ENCODE measurements at places on chromosomes 6 and 20.

- no peak for DNase-seq
These were observed 90.8 kb upstream of the TENT5A start for GRCh38 chr6:81843302-81843701.

DNA sequence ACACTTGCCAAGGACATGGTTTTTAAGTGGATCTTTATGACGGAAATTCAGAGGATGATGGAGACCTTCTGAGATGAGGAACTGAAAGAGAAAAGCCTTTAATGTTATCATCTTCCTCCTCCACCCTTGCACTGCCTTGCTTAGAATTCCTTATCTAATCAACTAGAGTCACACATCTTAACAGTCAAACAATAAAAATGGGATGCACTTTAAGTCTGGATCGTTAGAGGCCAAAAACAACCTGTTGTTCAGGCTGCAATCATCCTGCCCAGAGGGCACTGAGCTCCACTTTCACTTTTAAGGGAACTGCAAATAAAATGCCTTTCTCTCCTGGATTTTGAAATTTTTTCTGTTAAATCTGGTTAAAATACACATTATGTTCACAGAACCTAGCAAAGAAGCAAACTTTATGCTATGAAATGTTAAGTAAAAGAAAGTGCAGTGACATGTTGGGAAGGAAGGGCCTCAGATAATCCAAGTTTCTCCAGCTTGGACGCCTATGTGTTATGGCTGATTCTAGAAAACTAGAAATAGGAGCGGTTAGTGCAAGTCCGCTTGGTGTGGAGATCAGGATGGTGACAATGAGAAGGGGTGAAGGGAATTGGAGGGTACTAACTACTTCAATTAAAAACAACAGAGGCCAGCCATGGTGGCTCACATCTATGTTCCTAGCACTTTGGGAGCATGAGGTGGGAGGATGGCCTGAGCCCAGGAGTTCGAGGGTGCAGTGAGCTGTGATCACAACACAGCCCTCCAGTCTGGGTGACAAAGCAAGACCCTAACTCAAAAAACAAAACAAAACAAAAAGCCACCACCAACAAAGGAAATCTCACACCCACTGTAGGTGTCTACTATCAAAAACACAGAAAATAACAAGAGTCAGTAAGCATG, 66.4 kb upstream of the KIF13A start:
- no peak for DNase-seq

GRCh38 chr6:13304101-13304500, 24.2 kb downstream of the TBC1D7 start:
- no peak for DNase-seq

- DNase-seq: no peak
These were observed 182.4 kb downstream of the TRIM27 start for GRCh38 chr6:28741363-28741762.

DNA sequence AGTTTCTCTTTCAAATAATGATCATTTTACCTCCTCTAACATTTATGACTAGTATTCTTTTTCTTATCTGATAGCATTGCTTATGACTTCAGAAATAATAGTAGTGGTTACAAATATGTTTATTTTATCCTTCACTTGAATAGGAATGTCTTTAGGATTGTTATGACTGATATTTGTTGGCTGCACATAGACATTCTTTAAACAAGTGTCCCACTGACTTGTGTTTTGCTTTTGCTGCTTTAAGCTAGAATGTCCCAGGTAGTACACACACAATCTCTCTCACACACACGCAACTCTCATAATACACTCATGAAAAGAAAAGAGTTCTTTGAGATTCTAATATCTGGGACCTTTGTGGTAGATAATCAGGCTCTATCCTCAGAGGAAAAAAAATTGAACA, 21.6 kb downstream of the KIAA1586 start:
- DNase-seq: no peak

DNA sequence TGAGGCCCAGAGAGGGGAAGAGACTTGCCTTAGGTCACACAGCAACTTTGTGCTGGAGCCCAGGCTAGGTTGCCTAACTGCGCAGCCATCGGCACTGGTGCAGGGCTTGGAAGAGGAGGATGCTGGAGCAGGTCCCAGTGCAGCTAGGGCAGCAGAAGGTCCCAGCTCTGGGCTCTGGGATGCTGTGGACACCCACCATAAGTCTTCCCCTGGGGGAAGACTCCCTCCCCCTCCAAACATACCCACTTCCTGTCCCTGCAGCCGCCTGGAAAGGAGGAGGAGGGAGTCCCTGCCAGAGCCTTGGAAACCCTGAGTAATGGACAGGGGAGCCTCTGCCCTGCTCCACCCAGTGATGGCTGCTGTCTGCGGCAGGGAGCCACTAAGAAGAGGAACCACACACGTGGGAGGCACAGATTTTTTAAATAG, 93.6 kb downstream of the NCR2 start:
- DNase-seq: no peak

DNA sequence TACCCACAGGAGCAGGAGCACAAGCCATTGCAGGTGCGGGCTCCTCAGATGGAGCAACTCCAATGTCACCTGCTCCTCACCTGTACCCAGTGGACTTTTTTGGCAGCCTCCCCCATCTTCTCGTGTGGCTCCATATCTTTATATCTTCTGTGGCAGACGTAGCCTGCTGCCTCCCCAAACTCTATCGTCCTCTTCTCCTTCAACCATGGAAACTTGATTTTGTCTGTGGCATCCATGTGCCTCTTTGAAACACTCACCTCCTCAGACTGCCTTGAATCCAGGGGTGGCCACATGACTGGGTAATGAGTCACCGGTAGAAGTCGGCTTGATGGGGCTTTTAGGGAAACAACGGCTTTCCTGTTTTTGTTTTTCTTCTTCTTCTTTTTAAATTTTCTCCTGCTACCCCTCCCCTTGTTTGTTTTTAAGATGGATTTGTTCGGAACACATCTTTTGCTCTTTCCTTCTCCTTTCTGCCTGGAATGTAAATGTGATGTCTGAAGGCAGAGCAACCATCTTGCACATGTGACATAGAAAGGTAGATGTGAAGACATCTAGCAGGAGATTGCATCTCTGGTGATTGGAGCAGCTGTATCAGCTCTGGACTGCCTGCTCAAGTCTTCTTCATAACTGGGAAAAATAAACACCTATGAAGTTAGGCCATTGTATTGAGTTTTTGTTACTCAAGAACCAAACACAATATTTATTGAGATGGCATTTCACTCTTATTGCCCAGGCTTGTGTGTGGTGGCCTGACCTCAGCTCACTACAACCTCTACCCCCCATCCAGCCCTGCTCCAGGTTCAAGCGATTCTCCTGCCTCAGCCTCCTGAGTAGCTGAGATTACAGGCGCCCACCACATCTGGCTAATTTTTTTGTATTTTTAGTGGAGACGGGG, 69.9 kb upstream of the DDR1 start:
- DNase-seq: peak; percentile 36
